CD4-positive, alpha-beta memory T cell (primary cell): ENCODE measurements at places on chromosomes 12 and 14. TPM values are rescaled to one million over a fixed set of nuclear protein-coding genes. Genes with fewer than 3 reads are reported as not detected.

The KRT2 gene
- 0.39 TPM for total RNA-seq

GRCh38 chr12:128755566-128755965 is 68.2 kb downstream of the SLC15A4 start:
- DNase-seq = no peak

DNA sequence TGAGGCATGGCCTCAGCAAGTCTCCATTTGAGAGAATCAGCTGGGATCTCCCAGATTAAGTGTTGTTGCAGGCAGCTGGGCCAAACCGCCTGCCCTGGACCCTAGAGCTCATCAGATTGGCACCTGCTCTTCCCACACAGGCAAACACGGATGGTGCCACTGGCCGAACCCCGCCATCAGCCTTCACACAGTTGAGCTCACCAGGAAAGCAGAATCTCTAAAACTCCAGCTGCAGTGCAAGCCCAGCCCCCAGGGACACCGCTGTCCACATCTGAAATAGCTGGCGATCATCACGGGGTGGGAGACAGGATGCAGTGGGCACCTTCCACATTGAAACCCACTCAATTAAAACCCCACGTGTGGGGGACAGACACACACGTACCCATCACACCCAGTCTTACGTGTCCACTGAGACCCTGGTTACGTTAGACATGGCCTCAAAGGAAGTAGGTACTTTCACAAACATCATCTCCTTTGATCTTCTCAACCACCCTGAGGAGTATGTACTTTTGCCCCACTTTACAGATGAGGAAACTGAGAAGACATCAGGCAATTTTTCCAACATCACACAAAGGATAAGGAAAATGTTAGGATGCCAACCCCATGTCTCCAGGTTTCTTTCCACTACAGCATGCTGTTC is 88.8 kb downstream of the SINHCAF start:
- DNase-seq = no peak

GRCh38 chr12:105272152-105272551 is 36.2 kb upstream of the APPL2 start:
- DNase-seq = no peak

GRCh38 chr12:32159925-32160324 is 53.3 kb downstream of the BICD1 start:
- no peak for DNase-seq
